ENCODE measurements at places on chromosomes 3 and 15.
A peak's percentile ranks its signal among the peaks of the same experiment; 100 is the strongest.

- no peak for DNase-seq
These were observed 18.7 kb downstream of the TGM4 start for GRCh38 chr3:44893097-44893496.

- DNase-seq = no peak
These were observed 36.7 kb upstream of the VILL start for GRCh38 chr3:37953707-37954394.

GRCh38 chr3:105422645-105423044 is 55.9 kb downstream of the ALCAM start:
- no peak for DNase-seq

DNA sequence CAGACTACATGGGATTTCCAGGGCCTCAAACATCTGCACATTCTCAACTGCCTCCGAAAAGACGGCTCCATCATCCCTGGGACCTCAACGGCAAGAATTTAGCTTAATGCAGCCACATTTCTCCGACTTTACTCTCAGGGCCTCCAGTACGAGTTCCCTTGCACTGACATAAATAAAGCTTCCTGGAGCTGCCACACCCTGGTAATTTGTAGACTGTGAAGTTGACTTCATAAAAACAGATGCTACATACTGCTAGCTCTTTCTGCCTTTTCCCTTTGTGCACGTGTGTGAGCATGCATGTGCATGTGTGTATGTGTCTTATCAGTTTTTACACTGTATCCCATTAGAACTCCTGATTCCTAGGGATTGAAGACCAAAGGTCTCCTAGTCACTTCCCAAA is 122.7 kb downstream of the NTRK3 start:
- DNase-seq = no peak

DNA sequence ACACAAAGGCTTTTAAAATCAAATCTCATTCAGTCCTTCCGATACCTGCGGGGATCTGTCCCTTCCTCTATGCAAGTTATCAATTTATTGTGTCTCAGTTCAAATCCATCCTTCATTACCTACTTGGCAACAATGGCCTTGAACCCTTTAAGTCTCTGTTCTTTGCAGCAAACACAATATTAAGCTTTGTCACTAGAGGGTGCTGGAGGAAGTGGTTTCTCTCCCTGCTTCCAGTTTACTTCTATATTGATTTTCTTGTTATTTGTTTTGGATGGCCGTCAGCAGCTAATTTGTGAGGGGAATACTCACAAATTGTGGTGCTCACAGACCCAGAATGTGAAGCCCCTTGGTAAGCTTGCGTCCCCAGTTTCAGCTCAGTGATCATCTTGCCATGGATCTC is 278.3 kb downstream of the FGF12 start:
- no peak for DNase-seq

DNA sequence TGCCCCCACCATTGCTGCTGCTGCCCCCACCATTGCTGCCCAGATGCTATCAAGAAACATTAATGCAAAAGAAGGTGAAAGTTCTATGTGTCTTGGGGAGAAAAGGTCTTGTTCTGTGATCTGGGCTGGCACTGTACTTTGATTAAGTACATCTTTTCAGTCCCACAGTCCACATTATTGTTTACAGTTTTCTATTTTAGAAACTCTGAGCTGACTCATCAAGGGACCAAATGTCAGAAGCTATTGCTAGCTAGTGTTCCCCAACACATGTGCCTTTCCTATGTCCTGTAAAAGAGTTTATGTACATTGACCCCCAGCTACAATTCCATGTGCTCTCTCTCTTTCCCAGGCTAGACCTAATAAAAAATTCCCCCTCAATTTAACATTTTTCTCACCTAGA is 264.7 kb upstream of the NECTIN3 start:
- no peak for DNase-seq

DNA sequence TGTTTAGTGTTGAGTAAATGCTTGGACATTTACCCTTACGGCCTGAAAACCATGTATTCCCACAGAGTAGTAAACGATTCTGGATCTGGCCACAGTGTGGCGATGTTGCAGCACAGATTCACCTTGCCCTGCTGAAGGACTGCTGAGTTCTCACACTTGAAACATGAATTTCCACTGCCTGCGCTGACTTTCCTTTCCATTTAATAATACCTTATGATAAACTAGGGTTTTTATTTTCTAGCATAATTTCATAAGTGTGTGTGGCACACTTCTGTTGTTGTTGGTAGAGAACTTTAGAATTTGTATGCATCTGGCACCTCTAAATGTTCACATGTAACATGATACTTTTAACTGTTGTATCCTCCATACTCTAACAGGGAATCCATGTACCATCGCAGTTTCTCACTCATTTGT is 53.9 kb downstream of the C3orf38 start:
- peak; percentile 83 for DNase-seq

DNA sequence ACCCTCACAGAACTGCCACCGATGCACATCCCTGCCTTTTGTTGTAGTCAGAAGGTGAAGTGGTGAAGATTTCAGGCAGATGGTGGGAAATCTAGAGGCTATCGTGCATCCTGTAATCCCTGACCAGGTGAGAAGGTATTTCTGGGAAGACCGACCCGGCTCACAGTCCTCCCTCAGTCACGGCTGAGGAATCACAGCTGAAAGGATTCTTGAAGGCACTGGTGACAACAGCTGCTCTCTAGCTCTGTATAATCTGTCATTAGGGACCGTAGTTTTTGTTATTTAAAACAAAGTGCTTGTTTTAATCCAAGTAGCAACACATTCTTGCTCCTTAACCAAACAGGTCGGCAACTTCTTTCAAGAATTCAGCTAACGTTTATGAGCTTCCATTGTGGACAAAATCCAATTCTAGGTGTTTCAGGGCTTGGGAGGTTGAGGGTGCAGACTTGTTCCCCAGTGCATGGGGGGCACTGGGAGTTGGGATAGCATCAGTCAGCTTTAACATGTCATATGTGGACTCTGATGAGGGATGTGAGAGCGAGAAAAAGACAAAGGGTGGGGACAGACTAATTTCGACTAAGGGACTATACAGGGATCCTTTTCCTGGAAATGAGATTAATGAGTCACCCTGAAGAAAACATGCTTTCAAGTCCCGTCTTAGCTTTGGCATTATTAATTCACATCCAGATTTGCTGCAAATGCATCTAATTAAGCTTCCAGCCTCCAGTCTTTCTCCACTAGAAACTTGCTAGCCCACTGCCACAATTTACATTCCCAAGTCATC is 141.0 kb upstream of the RASGRP1 start:
- no peak for DNase-seq

Measured in brain microvascular endothelial cell (primary cell).